ENCODE measurements at places on chromosomes 5 and 9.

DNA sequence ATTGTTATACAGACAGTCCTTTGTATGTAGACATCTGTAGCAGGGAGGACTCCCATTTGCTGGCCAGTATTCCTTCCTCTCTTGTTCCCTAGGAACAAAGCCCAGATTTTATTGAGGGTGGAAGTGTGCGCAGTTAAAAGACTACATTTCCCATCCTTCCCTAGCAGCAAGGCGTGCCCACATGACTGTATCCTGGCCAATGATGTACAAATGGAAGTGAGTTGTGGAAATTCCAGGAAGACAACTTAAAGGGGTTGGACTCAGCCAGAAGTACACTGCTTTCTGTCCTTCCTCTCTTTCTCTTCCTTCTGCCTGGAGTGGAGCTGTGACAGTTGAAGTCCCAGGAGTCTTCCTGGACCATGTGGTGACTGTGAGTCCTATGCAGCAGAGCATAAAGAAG is 89.0 kb downstream of the HRH2 start:
- no peak for DNase-seq

- DNase-seq, result no peak
Observed at GRCh38 chr5:127243011-127243410, 47.6 kb upstream of the MEGF10 start.

- DNase-seq, result no peak
Observed at GRCh38 chr5:43376496-43377140, 35.6 kb downstream of the CCL28 start.

- DNase-seq, result no peak
Observed at GRCh38 chr5:56433039-56433617, 200.0 kb upstream of the ANKRD55 start.

GRCh38 chr9:99980598-99980997 is 74.1 kb downstream of the STX17 start:
- DNase-seq, result no peak

- DNase-seq, result no peak
Observed at GRCh38 chr5:16709691-16710433, 93.1 kb upstream of the RETREG1 start.

DNA sequence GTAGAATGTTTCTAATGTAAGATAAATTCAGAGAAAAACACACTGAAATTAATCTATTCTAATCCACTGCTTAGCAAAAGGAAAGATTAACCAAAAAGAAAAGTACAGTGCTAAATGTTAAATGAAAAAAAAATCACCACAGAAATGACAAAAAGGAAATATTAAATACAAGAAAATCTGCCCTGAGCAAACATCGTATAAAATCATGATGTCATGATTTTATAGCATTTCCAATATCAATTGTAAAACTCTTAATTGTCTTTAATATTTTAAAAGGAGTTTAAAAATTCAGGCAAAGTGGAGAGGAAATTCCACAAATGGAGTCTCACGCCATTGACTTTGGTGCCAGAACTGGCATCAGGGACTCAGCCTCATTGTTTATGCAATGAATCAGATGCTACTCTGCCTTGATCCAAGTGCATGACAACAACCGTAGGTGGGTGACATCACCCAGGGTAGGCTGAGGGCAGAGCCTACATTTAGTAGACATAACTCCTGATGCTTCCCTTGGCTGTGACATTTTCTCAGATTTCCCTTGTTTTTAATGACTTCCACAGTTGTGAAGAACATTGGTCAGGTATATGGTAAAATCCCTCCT is 696.8 kb downstream of the SEMA5A start:
- DNase-seq, result no peak

Data from T1000 (cell line).